NCI-H510A treated with DMSO at 0.1 percent for 48 hours (cell line): ENCODE measurements at places on chromosomes 12 and 14.

DNA sequence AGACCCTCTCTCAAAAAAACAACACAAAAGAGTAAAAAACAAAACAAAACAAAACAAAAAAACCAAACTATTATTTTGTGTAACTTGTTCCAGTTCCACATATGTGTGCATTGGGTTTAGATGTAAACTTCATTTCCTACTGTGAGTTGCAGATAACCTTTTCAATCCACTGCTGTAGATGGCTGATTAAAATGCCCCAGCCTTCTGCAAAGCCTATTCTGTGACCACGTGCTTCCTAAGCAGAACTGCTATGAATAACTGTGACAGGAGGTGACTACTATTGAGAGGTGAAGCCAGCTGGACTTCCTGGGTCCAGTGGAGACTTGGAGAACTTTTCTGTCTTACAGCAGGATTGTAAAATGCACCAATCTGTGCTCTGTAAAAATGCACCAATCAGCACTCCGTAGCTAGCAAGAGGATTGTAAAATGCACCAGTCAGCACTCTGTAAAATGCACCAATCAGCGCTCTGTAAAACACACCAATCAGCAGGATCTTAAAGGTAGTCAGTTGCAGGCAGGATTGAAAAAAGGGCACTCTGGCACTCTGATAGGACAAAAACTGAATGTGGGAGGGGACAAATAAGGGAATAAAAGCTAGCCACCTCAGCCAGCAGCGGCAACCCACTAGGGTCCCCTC, 10.3 kb upstream of the ELK3 start:
- no peak for DNase-seq

DNA sequence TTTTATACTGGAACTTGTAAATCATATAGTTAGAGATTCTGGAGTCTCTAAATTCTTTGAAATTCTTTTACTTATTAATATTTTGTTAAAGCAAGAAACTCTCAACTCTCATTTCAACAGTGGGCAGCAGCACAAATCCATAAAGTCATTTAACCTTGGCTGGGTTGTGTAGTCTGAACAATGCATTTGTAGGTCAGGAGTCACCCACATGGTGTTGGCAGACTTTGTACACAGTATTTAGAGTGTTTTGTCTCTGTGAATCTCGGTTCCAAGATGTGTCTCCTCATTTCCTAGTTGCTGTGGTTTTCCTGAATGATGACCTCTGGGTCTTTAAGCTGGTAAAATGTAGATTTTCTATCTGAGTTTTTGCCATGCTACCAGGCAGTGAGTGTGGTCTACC, 20.8 kb upstream of the STRAP start:
- DNase-seq = no peak

GRCh38 chr14:68174446-68174845, 354.9 kb downstream of the RAD51B start:
- no peak for DNase-seq

- DNase-seq = no peak
Observed at GRCh38 chr14:50768680-50769079, 62.3 kb downstream of the NIN start.

DNA sequence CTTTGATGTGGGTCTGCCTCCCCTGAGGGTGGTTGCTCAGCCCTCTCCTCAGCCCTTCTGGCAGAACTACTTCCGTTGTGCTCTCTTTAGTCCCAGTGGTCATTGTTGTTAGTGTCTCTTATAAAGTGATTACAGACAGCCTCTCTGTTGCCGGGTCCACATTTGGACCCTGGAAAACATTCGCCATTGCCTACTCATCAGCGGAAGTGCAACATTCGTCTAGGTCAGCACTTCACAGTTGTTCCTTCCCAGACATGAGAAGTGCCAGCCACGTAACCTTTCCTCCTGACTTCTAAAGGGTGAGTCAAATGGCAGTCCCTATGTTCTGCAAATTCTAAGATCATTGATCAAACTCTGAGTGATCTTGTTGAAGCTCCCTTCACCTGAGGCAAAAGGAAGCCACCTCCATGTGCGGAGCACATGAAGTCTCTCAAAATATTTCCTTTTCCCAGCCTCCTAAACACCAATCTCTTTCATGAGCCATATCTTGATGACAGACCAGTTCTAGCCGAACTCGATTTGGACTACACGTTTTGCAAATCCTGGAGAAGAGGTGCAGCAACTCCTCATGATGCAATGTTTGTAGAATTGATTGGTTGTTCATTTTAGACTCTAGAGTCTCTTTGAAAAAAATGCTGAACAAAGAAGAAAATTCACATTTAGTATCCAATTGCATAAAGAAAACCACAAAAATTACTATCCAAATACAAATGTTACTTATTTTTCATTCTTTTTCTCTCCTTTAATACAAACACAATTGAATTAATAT, 163.8 kb downstream of the RPL10L start:
- DNase-seq = no peak

DNA sequence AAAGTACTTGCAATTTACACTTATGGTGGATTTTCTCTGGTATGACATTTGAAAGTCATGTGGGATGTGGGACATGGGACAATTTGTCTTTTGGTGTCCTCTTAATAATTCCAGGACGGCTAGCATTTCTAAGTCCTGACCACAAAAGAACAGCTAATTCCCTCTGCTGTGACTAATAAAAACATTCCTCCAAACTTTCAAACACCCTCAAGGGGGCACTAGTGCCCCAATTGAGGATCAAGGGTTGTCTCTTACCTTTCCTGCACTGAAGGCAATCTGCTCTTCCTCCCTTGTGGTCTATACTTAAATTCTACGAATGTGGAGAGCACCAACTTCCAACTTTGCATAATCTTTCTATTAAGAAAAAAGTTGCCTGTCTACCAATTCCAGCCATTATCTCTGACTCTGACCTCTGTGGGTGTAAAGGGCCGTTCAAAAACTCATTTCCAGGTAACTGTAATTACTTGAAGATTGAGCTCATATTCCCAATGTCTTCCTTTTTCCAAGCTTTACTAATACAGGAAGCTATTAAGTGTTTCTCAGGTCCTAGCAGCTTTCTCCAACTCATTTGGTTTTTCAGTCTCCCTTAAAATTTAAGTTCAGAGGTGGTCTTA, 210.2 kb downstream of the PTPRO start:
- DNase-seq = no peak

- peak; percentile 60 for DNase-seq
Observed at GRCh38 chr12:14995583-14996425, 23.0 kb downstream of the PDE6H start.

DNA sequence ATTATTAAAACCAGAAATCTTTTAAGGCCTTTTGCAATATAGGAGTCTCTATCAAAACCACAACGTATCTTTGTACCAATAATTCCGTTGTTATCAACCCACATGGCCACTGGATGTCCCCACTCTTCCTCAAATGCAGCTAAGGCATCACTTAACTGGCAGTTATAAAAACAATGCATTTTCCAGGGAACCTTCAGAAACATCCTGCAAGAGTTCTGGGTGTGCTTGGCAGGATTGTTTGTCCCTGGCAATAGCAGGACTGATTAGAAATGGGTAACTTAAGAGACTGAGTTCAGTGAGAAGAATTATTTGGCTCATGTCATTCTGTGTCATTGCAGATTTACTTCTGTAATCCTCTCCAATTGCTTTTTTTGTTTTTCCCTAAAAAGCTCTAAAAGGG, 112.0 kb downstream of the SLC15A5 start:
- DNase-seq = peak; percentile 72

DNA sequence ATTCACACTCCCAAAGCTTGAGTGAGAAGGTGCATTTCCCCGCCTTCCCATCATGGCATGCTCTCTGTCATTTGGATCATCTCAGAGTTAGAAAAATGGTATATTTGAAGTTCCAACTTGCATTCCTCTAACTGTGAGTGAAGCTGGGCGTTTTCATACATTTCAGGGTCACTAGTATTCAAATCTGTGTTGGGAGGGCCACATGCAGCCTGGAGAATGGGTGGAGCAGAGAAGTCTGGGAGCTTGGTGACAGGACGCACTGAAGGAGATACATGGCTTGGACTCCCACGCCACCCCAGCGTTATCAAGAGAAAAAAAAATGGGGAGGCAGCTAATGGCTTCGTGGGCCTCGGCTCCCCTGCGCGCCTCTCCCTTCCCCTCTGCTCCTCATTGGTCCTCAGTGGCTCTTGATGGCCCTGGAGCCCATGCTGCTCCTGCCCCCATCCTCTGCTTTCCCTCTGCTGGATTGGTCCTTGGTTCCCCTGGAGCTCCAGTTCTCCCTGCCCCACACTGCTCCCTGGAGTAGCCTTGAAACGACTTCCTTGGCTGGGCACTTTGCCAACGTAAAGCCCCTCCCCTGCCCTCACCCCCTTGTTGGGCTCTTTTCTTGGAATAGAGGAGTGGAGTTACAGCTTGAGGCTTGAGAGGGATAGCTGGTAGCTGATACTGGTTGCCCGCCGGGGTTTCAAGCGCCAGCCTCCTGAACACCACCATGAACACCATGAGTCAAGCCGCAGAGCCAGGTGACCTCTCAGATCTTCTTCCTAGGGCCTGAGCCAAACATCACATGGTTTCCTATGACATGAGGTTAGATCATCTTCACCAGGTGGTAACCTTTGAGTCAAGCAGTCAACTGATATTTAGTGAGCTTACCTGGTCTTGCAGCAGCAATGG, 139.6 kb downstream of the PRKCH start:
- peak; percentile 58 for DNase-seq

GRCh38 chr14:75070383-75070782, 942 bp downstream of the ZC2HC1C start:
- DNase-seq = no peak

DNA sequence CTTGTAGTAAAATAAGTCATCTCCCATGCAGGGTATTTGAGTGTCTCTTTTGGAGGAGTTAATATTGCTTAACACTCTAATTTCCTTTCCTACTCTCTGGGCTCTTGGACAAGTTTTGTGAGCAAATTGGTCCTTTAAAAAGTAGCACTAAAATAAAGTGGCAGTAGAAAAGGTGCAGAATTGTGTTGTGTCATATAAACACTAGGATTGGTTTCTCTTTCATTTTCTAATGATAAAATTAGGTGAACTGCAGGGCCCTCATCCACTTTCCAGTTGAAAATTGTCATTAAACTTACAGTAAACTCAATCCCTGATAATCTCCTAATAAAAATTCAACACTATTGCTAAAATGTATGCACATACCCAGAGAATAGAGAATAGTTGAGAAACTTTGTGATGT, 42.6 kb upstream of the REP15 start:
- DNase-seq = no peak

DNA sequence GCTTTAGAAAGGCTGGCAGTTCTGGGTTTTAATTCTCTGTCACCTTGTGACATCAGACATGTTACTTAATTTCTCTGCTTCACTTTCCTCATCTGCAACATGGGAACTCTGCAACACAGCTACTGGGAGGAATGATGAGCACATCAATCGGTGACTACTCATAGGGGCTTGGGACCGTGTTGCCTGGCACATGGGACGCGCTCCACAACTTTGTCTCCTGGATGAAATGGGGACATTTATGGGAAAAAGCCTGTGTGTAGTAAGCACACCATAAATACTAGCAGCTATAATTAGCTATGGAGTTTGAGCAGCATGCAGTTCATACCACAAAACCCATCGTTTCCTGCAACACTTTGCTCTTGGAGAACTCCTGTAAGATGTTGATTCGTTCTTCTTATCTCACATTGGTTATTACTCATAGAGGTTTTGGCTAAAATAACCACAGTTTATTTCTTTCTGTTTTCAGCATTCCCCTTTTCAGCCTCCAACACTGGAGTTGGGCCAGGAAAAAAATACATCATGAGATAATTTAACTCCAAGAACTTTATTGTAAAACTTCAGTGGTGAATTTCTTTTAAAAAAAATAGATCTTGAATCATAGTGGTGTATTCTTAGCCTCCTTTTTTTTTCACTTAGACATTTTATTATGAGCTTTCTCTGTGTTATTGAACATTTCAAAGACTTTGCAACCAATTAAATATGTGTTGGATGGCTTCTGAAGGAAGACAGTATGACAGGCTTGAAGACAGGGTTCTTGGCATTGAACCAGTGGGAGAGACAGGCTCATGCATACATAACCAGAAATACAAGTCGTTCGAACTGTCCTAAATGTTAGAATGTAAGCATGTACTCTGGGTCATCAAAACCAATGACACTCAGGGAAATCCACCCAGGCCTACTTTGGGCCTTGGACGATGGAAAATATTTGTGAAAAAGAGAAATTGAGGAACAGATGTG, 72.7 kb downstream of the RIN3 start:
- DNase-seq = no peak

GRCh38 chr14:69666690-69667211, 55.4 kb downstream of the SUSD6 start:
- DNase-seq = no peak

GRCh38 chr12:56160193-56160763, 2.1 kb downstream of the MYL6 start:
- no peak for DNase-seq

DNA sequence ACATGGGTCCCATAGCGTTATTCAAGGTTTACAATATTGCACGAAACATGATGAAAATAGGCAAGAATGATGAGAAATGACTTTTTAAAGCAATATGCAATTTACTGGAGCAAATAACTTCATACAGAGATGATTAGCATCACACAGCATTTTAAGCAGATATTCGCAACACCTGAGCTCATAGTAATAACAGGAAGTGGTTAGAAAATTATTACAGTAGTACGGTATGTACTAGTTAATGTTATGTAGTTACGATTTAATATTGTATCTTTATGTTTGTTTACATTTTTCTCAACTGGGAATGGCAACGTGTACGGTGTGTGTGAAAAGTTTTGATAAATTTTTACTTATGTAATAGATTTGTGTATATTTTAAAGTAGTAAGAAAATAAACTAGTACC, 102.6 kb downstream of the OSBPL8 start:
- no peak for DNase-seq

- DNase-seq = no peak
Observed at GRCh38 chr12:106329231-106329982, 26.9 kb downstream of the TCP11L2 start.

DNA sequence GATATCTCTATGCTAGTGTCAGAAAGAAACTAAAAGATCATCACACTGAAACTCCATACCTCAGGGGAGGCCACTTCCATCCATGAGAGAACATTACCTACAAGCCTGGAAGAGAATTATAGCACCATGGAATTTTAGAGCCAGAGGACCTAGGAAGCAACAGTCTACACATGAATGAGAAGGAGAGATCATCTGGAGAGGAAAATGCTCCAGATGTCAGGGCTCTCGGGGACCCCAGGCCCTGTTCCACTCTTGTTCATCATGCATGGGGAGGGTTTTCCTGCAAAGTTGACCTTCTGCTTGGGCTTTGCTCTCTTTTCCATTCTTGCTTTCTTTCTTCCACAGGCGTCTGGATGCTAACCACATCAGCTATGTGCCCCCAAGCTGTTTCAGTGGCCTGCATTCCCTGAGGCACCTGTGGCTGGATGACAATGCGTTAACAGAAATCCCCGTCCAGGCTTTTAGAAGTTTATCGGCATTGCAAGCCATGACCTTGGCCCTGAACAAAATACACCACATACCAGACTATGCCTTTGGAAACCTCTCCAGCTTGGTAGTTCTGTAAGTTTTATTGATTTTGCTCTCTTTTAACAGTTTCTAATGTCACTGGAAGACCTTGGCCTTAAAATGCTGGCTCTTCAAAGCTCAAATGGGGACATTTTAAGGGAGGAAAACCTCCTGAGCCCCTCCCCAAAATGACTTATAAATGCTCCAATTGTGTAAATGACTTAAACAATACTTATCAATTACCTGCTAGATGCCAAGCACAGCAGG, 110.7 kb downstream of the ZFC3H1 start:
- DNase-seq = no peak
